ENCODE measurements at places on chromosomes 6 and 20.

- no peak for DNase-seq
Observed at GRCh38 chr20:58646703-58647102, 4.4 kb upstream of the STX16 start.

DNA sequence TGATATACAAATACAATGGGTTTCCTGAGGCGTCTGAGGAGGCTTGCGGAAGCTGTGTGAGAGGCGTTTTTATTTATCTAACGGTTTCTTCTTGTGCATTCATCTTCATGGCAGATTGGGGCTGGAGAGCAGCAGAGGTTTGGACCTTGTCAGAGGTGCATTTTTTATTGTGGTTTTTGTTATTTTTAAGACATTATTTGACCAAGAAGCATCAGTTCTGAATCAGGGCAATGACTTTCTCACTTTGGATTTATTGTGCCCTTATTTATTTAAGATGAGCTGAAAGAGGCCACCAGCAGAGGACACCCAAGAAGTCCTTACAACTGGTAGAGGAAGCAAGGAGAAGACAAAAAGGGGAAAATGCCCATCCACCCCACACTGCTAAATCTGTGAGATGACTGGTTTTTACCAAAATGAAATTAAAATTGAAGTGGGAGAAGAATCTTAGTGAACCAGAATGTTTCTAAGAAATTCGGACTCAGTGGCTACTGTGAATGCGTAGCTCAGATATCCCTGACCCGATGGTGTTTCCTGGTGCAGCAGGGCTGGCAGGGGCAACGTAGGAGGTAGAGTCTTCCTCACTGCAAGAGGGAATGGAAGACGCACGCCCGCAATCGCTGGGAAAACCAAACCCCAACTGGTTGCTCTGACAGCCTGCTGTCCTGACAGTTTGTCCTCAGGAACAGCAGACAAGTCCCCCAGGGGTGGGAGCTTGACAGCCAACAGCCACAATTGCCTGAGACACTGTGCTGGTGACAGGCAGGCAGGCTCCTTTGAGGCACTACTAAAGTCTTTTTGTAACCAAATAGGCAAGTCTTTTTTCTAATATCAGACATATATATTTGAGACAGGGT is 14.2 kb downstream of the PRR18 start:
- no peak for DNase-seq

DNA sequence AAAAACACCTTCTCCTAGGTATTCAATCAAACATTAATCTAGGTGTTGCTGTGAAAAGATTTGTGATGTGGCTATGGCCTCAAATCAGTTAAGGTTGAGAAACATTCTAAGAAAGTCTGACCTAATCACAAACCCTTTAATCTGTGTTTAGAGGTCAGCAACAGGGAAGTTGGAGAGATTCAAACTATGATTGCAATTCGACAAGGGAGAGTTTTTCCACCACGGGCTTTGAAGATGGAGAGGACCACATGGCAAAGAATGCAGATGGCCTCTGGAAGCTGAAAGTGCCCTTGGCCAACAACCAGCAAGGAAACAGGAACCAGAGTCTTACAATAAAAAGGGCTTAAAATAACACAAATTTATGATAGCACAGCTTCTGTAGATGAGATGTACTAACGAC is 29.6 kb upstream of the LGSN start:
- DNase-seq = no peak

DNA sequence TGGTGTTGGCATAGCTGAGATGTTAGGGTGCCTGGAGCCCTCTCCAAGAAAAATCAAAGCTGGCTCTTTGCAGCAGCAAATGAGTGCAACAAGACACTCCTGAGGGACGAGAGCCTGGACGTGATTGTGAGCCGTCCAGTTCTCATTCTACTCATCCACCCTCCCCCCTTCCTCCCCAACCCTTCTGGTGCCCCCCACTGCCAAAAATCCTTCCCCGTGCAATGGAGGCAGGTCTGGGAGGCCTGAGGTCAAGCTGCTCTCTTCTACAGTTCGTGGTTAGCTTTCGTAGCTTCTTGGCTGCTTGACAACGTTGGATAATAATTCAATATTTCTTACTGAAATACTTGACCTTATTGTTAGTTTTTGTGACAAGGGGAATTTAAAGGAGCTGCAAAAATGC is 185.3 kb upstream of the SUPT3H start:
- no peak for DNase-seq

DNA sequence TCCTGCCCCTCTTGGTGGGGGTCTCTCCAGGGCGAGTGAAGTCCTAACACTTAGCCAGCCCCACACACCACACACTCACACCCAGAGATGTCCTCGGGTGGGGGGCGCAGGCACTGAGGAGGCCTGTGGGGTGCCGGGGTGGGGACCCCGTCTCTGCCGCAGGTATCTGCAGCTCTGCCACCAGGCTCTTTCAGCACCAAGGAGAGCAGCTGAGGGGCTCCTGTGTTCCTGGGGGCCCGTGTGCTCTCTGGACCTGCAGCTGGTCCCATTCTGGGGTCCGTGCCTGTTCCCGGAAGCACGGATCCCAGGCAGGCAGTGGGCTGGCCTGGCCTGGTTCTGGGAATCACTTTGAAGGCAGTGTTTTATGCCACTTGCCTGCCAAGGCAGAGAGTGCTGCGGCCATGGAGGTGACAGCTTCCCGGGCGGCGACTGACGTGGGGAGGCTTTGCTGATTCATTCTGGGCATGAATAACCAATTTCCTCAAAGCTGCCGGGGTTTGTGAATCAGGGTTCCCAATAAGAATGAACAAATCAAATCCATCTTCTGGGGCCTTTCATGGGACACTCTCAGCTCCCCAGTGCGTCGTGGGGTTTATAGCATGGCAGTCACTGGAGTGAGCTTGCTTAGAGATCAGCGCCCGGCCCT is 54.4 kb upstream of the SLCO4A1 start:
- no peak for DNase-seq

GRCh38 chr20:431012-431904 is 23.2 kb downstream of the RBCK1 start:
- DNase-seq = no peak

DNA sequence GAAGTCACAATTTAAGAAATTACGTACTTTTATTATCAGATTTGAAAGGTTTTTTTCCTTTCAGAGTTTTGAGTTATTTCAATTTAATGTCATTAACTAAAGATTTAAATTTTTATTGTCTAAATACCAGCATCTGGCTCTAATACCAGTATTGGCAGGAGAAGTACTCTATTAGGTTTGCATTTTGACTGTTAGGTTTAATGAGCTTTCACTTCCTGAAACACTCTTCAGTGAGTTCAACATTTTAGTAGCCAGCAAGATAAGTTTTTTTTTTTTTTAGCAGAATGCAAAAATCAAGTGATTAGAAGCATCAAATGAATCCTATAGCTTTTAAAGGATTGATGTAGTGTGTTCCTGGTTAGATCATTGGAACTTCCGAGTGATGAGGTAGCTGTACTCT is 34.0 kb upstream of the SCGN start:
- DNase-seq = no peak

DNA sequence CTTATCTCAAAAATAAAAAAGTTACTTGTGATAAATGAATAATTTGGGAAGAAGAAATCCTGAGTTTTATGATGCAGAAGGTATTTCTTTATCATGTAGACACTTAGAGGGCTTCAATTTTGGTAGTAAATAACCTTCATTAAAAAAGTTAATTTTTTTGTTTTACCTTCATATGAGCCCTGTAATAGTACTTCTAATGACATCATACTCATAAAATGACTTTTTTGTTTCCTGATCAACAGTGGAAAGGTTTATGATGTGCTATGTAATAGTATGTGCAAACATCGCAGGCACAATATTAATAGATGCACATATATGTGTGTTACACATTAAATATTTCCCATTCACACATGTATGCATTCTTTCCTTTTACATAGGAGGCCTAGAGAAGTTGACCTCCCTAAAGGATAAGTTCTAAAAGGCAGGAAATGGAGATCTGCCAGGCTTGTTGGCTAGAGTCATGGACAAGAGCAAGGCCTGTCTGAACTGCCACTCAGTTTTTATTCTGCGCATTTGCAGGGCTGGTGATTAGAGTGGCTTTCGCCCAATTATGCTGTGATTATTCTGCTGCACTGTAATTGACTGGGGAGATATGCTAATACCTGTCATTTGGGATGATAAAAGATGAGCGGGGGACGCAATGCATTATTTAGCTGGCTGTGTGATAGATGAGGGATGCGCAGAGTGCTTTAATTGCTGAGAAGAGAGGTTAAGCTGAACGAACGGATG is 272.6 kb downstream of the TMEM242 start:
- no peak for DNase-seq

- DNase-seq = no peak
Observed at GRCh38 chr6:157068691-157069324, 254.5 kb downstream of the TMEM242 start.

GRCh38 chr6:42320762-42321161 is 103.1 kb upstream of the MRPS10 start:
- no peak for DNase-seq

DNA sequence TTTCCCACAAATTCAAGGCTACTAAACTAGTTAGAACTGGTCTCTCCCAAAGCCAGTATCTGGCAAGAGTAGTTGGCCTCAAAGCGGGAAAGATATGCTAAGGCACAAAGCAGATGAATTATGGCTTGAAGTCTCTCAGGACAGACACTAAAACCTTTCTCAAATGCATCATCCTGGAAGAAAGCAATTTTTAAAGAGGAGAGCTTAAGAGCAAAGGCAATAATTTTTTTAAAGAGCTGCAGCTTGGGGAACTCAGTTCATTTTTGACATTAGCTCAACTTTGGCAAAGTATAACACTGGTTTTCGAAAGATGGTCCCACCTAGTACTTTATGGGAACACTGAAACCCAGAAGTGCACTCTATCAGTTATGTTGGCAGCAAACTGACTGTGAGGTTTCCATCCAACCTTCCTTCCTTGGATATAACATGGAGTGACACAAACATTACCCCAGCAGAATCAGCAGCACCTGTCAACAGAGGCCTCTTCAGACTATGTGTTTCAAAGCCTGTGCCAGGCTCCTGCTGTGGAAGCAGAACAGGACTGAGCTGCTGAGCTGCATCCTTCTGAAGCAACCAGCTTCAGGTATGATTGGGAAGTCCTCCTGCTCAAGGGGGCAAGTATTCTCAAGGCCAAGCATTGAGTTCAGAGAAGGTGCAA is 852.3 kb upstream of the HS3ST5 start:
- peak; percentile 21 for DNase-seq

- DNase-seq = no peak
Observed at GRCh38 chr20:46089167-46089416, 670 bp downstream of the NCOA5 start.

DNA sequence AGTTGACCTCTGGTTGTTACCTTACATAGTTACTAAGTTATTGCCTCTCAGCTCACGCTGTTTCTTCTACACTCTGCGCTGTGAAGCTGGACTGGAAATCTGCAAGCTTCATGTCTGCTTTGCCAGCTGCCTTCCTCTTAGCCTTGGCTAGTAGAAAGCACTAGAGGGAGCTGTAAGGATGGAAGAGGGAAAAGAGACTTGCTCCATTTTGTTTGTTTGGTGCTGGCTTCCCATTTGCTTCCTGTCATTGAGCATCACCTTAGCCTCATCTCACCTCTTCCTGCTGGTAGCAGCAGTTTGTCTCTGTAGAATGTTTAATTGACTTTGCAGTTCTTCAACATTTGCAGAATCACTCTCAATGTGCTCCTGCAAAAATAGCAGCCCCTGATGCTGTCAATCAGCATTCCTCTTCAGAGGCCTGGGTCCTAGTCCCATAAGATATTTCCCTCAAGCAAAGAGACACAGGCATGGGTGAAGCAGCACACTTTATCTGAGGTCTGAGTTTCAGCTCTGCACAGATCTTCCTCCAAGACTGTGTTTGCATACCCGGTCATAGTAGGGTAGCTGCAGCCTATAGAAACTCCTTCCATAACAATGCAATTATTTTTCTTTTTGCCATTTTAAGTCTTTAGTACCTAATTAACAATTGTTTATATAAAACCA is 302.2 kb upstream of the EPHA7 start:
- DNase-seq = no peak

DNA sequence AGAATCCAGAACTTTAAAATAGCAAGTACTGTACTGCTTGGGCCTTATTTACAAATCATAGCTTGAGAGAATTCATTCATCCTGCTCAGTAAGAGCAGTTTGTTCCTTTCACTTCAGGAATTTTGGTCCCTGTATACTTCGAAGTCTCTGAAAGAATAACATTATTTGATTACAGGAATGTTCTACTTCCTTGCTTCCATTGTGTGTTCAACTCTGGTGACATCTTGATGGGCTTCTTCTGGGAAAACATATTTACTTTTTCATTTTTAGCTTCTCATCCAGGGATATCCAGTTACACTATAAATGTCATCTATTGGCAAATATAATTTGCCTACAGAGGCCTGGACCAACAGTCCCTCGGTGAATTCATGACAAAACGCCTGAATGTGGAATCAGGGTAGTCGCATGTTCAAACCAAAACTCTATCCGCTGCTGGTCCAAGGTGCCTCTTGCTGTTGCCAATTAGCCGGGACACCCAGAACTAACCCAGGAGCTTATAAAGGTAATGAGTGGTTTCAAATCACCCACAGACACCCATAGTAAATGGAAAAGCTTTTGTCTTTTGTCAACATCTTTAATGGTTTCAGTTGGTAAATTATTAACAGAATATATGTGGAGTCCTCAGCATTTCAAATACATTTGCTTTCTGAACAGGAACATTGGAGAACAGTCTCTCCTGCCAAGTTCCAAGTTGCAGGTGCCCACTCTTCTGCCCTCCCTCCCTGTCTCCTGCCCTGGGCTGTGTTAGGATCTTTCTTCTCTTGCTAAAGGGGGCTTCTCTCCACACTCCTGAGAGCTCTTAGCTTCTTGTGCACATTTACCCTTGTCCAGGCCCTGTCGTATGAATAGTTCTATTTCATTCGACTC is 162.5 kb upstream of the CITED2 start:
- DNase-seq = no peak

DNA sequence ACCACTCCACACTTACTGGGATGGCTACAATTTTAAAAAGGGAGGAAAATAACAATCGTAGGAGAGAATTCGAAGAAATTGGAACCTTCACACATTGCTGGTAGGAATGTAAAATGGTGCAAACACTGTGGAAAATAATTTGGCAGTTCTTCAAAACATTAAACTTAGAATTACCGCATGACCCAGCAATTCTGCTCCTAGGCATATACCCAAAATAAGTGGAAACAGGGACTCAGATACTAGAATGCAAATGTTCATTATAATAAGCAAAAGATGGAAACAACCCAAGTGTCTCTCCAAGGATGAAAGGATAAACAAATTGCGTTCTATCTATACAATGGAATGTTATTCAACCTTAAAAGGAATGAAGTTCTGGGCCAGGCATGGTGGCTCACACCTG is 245.5 kb upstream of the TAB2 start:
- no peak for DNase-seq
